ENCODE measurements at places on chromosomes 11 and 22. TPM values are rescaled to one million over a fixed set of nuclear protein-coding genes. Genes with fewer than 3 reads are reported as not detected.

DNA sequence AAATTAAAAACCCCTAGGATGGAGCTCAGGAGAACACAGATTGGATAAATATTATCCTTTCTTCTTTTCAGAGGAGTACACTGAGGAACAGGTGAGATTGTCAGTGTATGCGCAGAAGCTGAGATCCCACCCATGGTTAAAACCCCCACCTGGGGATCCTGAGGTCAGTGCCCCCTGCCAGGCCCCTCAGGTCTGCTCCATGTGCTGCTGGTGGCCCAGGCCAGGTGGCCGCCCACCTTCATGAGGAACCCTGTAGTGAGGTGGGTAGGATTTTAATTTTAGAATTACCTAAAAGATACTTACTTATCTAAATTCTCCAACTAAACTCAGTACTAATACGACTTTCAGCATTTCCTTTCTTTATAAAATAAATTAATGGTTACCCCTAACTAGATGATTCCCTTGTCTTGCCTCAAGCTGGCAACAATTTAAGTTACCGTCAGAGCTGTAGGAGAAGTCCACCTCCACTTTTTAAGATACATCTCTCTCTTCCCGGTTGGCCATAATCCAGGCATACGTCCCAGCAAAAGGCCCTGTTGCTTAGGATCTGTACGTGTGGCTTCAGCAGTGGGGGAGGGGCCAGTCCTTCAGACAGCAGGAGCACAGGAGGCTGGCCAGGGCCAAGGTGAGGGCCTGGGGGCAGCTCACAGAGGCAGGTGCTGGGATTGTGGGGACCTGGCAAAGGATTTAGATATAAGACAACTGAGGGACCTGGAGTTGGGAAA lies 61.5 kb upstream of the PITPNB start:
- DNase-seq = peak; percentile 56

Gene TCN2
- 4.1 TPM for total RNA-seq

- DNase-seq = no peak
Measured at GRCh38 chr11:12212174-12212820, 101.9 kb downstream of the MICAL2 start.

DNA sequence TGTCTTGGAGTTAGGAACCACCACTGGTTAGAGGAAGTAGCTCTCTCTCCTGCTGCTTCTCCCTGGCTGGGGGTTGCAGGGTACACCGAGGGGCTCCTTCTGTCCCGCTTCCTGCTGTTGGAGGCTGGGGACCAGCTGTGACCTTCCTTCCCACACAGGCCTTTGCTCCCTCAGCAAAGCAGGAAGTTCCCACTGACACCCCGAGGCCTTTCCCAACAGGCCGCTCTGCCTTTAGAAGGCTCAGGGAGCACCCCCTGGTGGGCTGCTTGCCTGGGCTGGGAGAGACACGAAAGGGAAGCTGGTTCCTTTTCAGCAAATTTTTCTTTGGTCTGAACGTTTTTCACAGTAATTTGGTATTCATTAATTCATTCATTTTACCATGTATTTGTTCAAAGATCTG lies 527.9 kb upstream of the B3GAT1 start:
- DNase-seq = peak; percentile 79

Gene SLC1A2
- 54.3 TPM for total RNA-seq

- no peak for DNase-seq
Measured at GRCh38 chr22:46909237-46910030, 147.0 kb downstream of the TBC1D22A start.

DNA sequence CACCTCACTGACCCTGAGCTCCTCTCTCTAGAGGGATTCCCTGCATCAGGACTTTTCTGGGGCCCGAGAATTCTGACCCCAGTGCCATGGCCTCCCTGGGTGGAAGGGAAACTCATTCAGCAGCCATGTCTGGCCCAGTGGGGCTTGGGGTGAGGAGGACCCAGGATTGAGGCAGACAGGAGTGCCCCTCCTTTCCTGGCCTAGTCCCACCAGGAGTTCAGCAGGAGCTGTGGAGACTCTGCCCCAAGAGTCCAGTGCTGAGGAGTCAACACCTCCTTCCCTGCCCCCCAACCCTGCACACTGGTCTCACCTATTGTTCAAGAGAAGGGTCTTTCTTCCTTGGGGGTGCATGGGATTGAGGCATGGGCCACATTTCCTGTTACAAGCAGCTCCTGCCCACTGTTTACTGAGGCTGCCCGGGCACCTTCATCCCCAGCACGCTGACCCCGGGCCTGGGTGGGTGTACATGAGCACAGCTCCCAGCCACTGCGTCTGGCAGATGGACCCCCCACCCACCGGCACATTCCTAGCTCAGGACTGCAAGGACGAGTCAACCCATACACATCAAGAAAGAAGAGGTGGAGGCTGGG lies 33.9 kb downstream of the ALX4 start:
- DNase-seq = no peak

GRCh38 chr22:45413368-45414211 lies at the start of the genes RIBC2 and SMC1B:
Gene RIBC2 (plus strand): TSS chr22:45413693. CDS start chr22:45413887, 194 bp downstream.
Gene SMC1B (minus strand): TSS chr22:45413599. CDS start chr22:45413567, 32 bp downstream.
- peak; percentile 83 for DNase-seq

GRCh38 chr22:42857845-42858481 lies 890 bp upstream of the ARFGAP3 start:
- no peak for DNase-seq

Gene NXPE1
- total RNA-seq = not detected

- DNase-seq = no peak
Measured at GRCh38 chr11:4619514-4619913, 11.5 kb upstream of the TRIM68 start.
